NCI-H1694 treated with DMSO at 0.1 percent for 48 hours (cell line): ENCODE measurements at places on chromosomes 16 and 17.

DNA sequence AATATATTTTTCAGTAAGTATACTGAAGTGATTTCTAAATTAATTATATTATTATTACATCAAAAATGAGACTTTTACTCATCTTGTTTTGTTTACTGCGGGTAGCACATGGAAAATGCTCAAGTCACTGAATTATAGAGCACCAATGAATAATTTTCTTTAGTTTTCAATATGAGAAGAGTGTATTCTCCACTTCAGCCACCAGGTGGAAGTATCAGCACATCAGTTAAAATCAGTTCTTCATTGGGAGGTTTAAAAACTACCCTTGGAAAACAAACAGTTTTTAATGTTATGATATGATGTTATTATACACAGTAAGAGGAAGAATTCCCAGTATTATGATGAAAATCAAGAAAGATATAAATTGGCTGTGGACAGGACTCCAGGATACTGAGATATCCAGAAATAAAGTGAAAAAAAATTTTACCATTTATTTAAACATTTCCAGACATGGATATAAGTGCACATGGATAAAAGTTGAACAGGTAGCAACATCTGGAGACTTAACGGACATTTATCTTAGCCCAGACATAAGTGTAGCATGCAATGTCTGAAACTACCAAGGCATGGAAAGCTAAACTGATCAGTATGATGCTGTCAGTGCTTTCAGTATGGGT is 467.3 kb downstream of the KCNJ2 start:
- DNase-seq = peak; percentile 52

GRCh38 chr17:78999947-79000395 is 9.6 kb downstream of the CANT1 start:
- no peak for DNase-seq

DNA sequence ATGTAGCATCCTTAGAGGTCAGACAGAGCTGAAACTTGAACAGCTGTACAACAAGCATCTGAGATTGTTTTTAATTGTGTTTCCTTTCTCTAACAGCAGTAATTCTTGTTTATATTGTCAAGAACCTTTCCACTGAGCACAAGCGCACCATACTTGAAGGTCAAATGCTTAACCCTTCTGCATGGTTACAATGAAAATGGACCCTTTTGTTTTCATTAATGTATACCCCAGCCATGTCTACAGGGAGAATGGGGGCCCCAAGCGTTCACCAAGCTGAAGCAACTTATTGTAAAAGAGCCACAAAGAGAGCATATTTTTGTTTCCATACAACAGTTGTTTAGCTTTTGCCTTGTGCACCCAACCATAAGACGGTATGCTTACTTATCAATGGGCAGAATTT is 210.8 kb downstream of the FTO start:
- DNase-seq = no peak

DNA sequence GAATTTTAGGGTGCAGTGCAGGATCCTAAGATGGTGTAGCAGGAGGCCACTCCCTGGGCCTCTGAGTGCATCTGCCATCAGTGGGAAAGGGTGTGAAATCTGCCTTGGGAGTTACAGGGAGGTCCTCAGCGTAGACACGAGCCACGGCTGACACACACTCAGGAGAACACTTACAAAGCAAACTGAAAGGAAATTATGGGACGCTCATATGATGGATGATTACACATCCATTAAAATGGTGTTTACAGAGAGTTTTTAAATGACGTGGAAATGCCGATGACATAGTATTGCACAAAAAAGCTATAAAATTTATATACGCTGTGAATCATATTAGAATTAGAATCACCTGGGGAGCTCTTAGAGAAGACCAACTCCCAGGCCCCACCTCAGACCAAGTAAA is 175.2 kb downstream of the CCDC182 start:
- no peak for DNase-seq

- DNase-seq = no peak
These were observed 36.0 kb downstream of the ARHGAP27 start for GRCh38 chr17:45396496-45397205.

GRCh38 chr17:81218991-81219390 is 3.8 kb downstream of the CEP131 start:
- no peak for DNase-seq

DNA sequence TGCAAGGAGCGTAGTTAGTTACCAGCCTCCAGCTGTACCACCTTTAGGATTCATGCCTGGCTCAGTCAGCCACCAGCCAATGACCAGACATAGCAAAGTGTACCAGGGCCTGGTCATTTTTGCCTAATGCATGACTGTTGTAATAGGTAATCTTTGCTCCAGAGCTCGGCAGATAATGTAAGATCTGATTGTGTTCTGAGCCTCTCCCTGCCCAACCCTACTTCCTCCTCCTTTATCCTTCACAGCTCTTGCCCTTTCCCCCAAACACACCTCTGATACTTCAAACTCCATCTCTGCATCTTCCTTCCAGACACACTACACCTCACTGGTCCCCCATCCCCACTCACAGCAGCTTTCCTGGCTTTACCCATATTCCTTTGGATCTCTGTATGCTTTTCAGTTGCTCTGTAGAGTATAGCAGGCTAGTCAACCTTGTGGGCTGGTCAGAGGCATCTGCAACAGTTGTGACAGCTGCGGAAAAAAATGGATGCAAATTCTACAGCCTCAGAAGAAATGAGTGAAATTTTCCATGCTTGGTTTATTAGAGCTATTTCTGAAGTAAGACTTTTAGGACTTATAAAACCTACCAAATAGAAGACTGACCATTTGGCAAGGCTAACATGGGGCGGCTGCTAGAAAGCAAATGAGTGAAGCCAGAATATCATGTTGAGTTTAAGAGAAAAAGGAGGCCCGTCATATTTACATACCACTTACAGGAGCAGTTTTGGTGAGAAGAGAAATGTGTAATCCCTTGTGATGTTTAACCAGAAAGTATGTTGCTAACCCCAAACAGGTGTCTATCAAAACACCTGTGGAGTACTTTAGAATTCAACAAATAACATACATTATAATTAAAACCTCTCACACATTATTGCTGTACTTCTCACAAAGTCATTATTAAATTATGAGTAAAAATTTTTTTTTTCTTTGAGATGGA is 19.9 kb upstream of the C16orf87 start:
- no peak for DNase-seq

DNA sequence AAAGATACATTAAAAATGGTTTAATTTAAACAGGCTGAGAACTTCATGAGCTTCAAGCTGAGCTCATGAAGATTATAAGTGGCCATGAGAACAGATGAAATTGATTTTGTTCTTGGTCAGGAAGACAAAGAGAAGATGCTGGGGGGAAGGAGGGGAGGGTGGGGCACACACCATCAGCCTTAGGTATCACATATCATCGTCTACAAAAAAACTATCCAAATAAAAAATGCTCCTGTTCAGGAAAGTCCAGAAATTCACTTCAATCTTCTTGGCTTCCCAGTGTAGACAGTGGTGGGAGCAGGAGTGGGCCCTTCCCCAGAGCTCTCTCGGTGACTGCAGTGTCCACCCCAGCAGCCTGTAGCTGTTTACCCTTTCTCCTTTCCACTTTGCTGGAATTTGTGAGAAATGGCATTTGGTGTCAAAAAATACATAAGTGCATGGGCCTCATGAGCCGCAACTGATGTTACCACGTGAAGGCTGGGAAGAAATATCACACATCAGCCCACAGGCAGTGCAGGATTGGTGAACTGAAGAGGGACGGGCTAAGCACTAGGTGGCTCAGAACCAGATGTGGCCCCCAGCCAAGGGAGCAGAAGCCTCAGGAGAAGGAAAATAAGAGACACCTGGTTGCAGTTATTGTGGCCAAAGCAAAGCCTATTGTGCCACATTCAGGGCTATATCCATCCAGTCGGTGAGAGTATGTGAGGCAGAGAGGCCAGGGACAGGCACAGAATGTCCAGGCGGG is 6.1 kb downstream of the KRT37 start:
- no peak for DNase-seq

- DNase-seq = no peak
These were observed 31.1 kb downstream of the RPH3AL start for GRCh38 chr17:321386-321941.
